ENCODE measurements at places on chromosomes 2 and 18.

DNA sequence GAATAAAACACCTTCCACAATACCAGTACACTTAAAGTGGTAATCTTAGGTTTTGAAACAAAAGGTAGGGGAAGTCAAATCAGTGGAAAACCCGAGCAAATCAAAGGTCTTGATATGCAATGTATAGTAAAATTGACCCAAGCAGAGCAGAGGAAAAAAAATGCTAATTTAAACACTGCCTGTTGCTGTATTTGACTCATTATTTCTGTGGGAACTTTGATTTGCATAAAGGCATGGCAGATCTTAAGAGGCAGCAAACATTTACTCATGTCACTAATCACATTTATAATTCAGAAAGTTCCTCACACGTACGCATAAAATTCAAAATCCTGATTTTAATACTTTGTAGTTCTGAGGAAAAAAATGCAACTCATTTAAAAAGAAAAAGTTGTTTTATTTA lies 64.4 kb downstream of the IKZF2 start:
- DNase-seq, result no peak

GRCh38 chr2:147610496-147611040 lies 234.3 kb upstream of the ACVR2A start:
- no peak for DNase-seq

- no peak for DNase-seq
Observed at GRCh38 chr18:35495536-35496314, 2.0 kb downstream of the INO80C start.

- no peak for DNase-seq
Observed at GRCh38 chr2:205905576-205905975, 180.4 kb downstream of the INO80D start.

GRCh38 chr2:170101789-170102188 lies 76.2 kb upstream of the MYO3B start:
- no peak for DNase-seq

DNA sequence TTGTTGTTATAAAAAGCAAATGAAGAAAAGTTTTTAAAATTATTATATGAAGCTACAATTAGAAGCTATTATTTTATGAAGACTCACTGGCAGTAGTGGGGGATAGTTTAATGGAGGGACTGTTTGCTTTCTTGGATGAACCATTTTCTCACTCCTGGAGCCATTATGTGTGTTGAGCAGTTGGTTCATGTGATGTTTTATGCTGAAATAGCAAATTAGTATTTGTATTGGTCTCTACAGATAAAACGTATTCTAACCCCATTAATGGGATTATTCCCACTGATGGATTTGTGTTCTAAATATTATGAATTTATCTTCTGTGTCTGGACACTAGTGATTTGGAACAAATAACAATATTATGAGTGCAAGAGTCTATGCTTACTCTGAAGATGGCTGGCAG lies 507.5 kb upstream of the FSHR start:
- no peak for DNase-seq

GRCh38 chr18:5997361-5997760 lies 102.0 kb upstream of the TMEM200C start:
- DNase-seq, result no peak

DNA sequence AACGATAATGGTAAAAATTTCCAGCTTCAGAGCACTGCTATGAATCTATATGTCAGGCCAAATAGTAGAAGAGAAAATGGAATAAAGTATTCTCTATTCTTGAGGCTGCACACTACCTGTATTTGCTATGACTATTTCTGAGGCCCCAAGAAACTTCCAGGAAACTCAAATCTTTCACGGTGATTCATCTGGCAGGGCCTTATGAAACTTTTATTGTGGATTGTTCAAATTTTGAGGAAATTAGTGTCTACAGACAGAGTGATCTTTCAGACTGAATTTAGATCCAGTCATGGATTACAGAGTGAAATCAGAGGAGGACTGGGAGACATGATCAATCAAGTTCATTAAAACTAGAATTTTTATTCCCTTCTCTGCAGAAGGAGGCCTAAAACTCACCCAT lies 4.1 kb upstream of the VSNL1 start:
- DNase-seq, result no peak

DNA sequence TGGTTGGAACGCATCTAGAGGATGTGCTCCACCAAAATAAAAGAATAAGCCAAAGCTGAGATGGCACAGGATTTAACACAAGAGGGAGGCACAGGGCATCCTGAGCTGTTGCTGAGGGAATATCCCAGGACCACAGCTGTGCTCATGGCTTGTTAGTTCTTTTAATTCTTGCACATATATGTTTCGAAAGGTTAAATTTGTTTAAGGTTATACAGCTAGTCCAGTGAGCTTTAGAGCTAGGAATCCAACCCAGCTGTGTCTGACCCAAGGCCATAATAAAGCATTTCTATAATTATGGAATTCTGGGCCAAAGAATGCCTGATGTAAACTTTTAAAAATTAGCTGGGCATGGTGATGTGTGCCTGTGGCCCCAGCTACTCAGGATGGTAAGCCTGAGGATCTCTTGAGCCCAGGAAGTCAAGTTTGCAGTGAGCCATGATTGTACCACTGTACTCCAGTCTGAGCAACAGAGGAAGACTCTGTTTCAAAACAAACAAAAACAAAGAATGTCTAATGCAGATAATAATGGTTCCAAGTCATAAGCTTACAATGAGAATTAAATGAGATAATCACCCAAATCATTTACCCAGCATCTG lies 66.4 kb upstream of the CCBE1 start:
- DNase-seq, result no peak

- no peak for DNase-seq
Observed at GRCh38 chr18:23036660-23037201, 98.6 kb upstream of the CABLES1 start.

- DNase-seq, result no peak
Observed at GRCh38 chr2:231626449-231626848, 33.8 kb downstream of the TEX44 start.

DNA sequence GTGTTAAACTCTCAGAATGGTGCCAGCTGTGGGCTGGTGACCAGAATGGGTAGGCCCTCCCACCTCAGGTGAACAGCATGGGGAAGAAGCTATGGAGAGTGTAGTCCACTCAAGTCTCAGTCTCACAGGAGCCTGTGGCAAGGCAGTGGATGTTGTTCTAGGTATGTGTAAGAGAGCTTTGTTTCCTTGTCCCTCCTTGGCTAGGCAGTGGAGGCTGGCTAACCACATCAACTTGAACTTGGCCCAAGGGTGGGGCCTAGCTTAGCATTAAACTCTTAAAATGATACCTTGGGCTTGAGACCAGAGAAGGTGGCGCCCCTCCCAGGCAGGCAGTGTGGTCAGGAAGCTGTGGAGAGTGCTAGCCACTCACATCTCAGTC lies 53.2 kb upstream of the SLC4A10 start:
- DNase-seq, result no peak

- DNase-seq, result no peak
Observed at GRCh38 chr2:172086241-172087206, 1.2 kb downstream of the DLX1 start.

DNA sequence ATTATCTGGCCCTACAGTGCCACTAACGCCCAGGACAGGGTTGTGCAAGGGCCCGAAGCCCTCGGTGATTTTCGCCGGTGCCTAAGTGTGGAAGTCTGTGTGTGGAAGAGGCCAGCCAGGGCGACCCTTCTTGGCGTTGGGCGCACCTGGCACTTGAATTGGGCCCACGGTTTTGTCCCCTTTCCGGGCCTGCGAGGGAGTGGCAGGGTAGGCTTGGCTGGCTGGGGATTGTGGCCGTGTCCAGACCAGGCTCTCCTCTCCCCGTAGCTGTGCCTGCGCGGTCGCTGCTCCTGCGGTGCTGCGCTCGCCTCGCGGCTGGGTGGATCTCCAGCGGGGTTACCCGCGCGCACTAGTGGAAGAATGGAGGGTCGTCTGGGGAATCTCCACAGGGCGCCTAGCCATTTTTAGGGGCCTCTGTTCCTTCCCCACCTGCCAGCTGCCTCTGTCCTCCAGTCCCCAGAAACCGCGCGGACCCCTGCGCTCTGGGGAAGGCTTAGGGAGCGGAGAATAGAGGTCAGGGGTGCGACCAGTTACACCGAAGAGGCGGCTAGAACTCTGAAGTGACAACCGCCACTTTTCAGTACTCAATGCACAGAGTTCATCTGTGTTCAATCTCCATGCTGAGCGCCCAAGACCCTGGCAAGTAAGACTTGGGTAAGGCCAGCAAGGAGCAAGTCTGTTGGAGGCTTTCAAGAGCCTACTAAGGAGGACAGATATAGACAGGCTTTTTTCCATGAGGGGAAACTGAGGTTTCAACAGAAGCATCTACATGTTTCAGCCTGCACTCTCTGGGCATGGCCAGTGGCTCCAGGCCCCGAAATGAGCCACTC lies 16.0 kb downstream of the EVX2 start:
- DNase-seq, result no peak

GRCh38 chr2:200252265-200253067 lies 54.0 kb upstream of the SPATS2L start:
- no peak for DNase-seq

DNA sequence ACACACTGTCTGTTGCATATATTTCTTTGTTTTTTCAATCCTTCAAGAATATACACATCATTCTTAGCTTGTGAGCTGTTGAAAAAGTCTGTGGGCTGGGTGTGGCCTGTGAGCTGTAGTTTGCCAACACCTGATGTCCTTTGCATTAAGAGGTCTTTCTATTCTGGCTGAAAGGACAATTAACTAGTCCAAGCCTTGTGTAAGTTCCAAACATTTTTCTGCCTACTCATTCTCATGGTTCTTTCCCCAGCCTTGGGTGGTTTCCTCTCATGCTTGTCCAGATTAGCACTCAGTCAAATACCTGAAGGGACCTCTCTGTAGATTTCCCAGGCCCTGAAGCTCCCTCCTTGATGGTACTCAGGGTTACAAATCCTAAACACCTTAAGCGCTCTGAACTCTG lies 57.8 kb upstream of the NABP1 start:
- DNase-seq, result no peak

GRCh38 chr2:156518138-156518537 lies 82.0 kb downstream of the GPD2 start:
- no peak for DNase-seq

DNA sequence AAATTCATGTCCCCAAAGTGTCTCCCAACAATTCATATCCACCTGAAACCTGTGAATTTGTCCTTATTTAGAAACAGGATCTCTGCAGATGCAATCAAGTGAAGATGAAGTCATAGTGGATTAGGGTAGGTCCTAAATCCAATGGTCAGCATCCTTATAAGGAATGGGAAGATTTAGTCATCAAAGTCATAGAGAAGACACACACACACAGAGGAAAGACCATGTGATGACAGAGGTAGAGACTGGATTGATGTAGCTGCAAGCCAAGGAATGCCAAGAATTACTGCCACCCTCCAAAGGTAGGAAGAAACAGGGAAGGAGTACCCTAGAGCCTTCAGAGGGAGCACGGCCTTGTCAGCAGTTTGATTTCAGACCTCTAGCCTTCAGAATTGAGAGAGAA lies 17.7 kb downstream of the ADD2 start:
- DNase-seq, result no peak

GRCh38 chr2:160440888-160441287 lies 52.7 kb downstream of the RBMS1 start:
- no peak for DNase-seq

DNA sequence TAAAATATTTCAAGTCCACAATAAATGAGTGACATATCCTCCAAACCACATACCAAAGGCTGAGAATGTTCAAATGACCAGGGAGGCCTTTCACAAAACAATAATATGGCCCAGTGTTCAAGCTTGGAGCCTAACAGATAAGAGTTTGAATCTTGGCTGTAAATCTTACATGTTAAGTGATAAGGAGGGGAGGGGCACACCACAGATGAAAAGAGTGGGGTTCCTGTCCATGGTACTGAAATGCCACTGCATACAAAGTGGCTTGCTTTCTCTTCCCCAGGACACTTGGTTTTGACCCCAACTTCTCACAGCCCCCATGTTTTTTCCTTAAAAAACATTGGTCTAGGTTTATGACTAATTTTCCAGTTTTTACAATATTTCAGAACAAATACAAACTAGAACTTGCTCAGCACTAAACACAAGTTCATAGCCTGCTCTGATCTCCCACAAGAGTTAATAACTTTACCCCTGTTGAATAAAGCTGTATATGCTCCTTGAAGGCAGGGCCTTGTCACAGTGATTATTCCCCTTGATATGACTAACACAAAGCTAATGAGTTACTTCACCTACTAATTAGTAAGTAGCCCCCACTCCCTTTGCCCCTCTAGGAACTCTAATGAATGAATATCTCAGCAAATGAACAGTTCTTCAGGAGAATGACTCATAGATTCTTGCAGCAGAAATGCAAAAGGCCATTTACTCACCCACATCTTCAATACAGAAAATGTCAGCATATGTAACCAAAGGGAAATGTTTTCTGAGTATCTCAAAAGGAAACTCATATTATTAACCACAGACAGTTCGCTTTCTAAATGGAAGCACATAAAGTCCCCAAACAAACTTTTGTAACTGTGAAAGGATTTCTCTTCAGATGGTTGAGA lies 142.2 kb downstream of the SATB2 start:
- no peak for DNase-seq

DNA sequence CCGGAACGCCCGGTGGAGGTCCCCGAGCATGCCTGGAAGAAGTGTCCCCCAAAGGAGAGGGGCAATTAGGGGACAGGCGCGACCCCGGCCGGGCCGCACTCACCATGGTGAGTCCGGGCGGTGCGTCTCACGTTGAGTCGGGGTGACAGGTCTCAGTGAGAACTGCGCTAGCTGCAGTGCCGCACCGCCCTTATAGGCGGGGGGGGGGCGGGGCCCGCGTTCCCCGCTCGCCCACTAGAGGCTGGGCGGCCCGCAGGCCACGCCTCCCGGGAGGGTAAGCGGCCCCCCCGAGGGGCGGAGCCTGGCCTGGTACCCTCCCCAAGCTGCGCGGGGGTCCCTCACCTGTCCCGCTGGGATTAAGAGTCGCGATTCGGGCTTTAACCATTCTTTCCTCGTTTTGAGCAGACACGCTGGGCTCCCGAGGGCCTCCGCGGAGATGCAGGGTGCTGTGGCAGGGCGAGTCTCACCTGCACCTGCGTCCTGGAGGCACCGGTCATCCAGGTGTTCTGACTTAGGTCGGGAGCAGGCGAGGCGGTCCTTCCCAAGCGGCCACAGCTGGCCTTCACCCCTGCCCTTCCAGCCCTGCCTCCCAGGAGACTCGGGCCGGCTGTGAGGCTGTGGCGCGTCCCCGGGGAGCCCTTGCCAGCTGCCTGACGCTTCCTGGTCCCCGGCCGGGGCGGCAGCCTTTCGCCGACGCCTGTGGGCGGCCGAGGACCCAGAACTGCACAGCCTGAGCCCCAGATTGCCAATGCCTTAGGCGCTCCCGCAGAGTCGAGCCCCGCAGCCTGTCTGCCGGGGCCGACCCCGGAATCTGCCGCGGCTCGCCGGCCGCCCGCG lies at the start of gene TUBA4A:
Gene TUBA4A, minus strand, starts transcription at position 166 of the 837 bp plus-strand sequence. Its CDS starts 60 bp downstream, at position 106.
- DNase-seq, result no peak

- DNase-seq, result no peak
Observed at GRCh38 chr2:104860451-104860790, 6.5 kb downstream of the POU3F3 start.

- no peak for DNase-seq
Observed at GRCh38 chr2:203279288-203279687, 40.5 kb downstream of the CYP20A1 start.

GRCh38 chr2:9215680-9216079 lies 9.1 kb downstream of the ASAP2 start:
- DNase-seq, result no peak

DNA sequence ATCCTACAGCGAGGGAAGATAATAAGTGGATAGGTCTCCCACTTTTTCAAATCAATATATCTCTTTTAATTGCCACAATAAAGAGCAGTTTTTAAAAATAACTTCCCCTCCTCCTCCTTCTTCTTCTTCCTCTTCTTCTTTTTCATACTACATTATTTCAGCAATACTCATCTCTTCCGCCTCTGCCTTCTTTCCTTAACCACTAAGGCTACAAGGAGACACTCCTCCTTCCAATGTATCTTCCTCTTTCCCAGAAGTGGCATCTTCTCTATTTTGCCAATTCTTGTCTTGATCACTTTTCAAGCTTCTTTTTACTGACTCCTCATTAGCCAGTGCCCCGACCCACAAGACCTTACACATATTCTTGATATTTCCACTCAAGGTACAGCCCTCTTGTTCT lies 546.6 kb upstream of the CHAC2 start:
- DNase-seq, result no peak

All from thoracic aorta (tissue), 2 donors.